Skin of body (tissue), 3 donors: ENCODE measurements at places on chromosomes 7 and 10. TPM values are rescaled to one million over a fixed set of nuclear protein-coding genes. Genes with fewer than 3 reads are reported as not detected.
A peak's percentile ranks its signal among the peaks of the same experiment; 100 is the strongest.

The OR2A5 gene
- total RNA-seq, result not detected

- DNase-seq, result peak; percentile 40
Observed at GRCh38 chr10:51894771-51895578, 195.6 kb upstream of the CSTF2T start.

- DNase-seq, result no peak
Observed at GRCh38 chr7:123562121-123562520, 4.5 kb upstream of the NDUFA5 start.

GRCh38 chr10:44960088-44960460 lies 472 bp downstream of the RASSF4 start:
- DNase-seq, result no peak

DNA sequence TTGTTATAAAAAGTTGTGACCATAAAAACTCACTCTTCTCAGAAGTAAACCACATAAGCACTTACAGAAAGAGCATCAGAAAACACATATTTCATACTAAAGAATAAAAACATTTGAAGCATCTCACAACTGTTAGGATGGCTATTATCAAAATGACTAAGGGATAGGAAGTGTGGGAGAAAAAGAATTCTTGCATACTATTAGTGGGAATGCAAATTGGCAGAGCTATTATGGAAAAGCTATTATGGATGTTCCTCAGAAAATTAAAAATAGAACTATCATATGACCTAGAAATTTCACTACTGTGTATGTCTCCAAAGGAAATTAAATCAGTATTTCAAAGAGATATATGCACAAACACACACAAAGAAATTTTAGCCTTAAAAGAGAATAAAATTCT lies 25.2 kb upstream of the POT1 start:
- no peak for DNase-seq

The CACNA2D1 gene
- total RNA-seq, result 54.4 TPM

GRCh38 chr7:97005183-97006054 lies at the start of gene DLX6:
Gene DLX6 (plus strand): TSS chr7:97005553. CDS start chr7:97005978, 425 bp downstream.
- DNase-seq, result no peak

The TRPV6 gene
- total RNA-seq, result 1.8 TPM

- DNase-seq, result no peak
Observed at GRCh38 chr10:119737039-119737663, 11.3 kb downstream of the INPP5F start.

DNA sequence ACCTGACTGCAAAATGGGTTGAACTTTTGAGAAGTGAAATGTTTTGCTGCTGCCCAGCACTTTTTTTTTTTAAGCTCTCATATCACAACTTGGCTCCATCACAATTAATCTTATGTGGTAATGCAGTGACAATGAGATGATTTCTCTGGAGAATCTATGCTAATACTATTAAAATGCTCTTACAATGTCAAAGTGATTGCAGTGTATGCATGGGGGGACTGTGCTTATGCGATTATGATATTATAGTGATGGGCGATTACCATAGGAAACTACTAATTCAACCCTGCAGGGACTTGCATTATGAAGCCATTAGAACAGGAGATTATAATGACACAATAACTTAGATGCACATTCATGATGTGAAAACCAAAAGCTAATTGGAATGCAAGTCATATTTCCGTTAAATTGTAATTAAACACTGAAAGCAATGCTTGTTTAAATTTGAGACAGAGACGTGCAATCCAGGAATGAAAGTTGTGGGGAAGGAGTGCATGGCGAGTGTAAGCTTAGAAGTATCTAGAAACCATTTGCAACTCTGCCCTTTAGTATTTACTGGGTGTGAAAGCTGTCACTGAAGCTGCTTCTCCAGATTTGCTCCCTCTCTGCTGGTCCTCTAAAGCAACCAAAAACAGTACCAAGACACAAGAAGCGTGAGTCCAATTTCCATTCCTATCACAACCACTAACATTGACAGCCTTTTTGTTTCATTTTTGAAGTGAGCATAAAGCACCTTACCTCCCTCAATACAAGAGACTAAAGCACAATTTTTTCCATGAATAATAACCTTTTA lies 21.6 kb downstream of the PTER start:
- no peak for DNase-seq

GRCh38 chr10:111874576-111874975 lies 309.0 kb downstream of the GPAM start:
- DNase-seq, result no peak

- DNase-seq, result no peak
Observed at GRCh38 chr10:36278176-36278575, 636.1 kb upstream of the FZD8 start.

The DLX6 gene
- 0.20 TPM for total RNA-seq

The AGAP9 gene
- 2.0 TPM for total RNA-seq

The C7orf57 gene
- total RNA-seq, result 0.10 TPM

- no peak for DNase-seq
Observed at GRCh38 chr10:78342827-78343653, 309.4 kb downstream of the RPS24 start.

DNA sequence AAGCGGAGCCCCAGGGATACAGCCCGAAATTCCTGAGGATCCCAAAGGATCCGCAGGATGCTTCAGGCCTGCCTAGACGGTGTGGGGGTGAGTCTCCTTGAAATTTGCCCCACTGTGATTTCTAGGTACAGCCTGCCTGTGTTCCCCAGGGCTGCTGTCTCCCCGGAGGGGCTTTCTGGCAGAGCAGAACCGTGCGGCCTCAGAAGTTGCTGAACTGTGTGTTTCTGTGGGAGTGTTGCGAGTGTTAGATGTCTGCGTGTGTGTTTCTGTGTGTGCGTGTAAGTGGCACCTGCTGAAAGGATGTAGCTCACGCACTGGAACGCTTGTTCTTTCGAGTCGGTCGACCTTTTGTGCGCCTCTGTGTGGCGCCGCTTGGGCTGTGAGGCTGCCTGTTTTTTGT lies 27.8 kb upstream of the ZNF273 start:
- DNase-seq, result no peak

DNA sequence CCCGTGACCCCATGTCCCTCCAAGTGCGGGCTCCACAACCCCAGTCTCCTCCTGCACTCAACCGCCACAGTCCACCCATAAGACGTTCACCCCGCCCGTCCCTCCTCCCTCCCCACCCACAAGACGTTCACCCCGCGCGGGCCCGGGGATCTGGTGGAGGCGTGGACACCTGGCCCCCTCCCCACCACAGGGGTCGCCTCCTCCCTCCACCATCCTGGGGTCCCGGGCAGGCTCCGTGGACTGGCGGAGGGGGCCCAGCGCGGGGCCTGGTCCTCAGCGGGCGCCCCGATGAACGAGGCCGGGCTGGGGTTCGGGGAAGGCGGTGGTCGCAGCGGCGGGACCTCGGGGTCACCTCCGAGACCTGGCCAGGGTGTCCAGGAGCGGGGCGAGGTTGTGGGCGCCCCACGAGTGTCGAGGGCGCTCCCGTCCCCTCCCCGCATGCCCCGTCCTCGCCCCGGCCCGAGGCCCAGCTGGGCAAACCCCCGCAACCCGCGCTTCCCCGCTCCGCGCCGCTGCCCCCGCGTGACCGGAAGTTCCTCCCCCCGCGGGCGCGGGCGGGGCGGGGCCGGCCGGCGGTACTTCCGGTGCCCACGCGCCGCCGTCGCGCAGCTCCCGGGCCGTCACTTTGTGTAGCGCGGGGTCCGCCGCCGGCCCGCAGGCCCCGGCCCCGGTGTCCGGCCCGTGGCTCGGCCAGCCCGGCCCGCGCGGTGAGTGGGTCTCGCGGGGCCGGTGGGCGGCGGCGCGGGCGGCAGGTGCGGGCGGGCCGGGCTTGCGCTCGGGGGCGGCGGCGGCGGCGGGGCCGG lies at the start of gene ZNF316:
Gene ZNF316, plus strand, starts transcription at position 578 of the 803 bp plus-strand sequence. CDS start 5,092 bp downstream, outside the sequence.
- no peak for DNase-seq

GRCh38 chr7:33832271-33832721 lies 73.0 kb upstream of the BMPER start:
- DNase-seq, result peak; percentile 83

DNA sequence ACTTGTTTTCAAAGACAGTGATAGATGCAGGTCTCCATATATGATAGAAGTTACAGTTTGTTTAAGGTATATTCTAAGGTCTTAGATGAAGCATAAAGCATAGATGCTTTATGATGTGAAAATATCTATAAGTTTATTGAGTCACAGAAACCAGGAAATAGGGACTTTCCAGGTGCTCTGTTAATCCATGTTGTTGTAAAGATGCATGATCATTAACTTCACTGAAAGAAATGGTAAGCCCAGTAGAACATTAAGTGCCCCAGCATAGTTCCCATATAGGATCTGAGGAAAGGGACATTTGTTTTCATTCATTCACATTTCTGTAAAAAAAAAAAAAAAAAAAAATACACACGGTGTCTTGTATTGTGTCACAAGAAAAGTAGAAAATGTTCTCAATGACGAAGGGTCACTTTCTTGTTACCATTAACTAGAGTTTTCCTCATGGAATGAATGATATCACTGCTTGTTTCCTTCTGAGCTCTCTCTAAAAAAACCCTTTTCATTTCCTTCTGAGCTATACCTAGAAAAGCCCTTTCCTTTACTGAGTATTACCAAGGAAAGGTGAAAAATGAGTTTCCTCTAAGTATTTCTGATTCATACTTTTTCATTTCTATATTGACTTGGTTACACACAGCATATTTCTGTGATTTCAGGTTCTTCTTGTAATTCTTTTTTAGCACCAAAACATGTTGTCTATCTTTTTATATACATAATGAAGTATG lies 105.2 kb downstream of the MACC1 start:
- DNase-seq, result no peak

GRCh38 chr7:45863715-45864114 lies 9.2 kb downstream of the CCDC201 start:
- DNase-seq, result no peak

DNA sequence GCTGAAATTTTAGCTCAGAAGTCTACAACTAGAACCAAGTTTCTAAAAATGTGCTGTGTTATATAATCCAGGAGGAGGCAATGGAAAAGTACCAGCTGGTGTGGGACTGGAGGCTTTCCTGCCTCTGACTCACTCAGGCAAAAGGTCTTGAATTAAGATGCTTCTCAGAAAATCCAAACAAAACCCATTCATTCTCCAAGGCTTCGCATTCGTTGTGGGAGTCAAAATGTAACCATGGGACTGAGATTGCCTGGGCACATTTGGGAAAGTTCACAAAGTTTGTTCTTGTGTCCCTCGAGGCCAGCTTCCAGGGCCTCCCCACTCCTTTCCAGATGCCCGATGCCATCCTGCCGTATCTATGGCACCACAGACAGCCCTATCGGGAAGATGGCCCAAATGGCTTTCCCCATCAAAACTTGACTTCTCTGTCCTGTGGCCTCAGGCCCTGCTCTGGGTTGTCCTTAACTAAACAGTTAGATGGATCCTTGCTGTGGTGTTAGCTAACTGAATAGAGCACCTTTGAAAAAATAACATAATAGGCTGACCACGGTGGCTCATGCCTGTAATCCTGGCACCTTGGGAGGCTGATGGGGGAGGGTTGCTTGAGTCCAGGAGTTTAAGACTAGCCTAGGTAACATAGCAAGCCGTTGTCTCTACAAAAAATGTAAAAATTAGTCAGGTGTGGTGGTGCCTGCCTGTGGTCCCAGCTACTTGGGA lies 180.5 kb downstream of the PFKFB3 start:
- DNase-seq, result no peak

DNA sequence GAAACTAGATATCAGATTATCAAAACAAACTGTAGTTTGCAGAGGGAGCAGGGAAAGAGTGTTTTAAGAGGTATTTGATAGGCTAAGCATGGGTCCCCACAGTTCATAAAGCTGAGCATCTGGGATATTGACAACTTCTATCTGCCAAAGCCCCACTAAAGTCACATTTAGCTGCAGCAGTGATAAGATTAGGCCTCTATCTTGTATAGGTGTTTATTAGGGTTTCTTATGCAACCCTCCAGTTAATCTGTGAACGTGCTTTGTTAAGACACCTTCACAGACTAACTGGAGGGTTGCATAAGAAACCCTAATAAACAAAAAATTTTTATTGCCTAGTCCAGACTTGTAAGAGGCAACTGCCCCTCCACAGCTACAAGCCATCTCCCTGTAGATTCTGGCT lies 78.0 kb downstream of the CYP51A1 start:
- no peak for DNase-seq

The CACNB2 gene
- total RNA-seq, result 2.6 TPM

DNA sequence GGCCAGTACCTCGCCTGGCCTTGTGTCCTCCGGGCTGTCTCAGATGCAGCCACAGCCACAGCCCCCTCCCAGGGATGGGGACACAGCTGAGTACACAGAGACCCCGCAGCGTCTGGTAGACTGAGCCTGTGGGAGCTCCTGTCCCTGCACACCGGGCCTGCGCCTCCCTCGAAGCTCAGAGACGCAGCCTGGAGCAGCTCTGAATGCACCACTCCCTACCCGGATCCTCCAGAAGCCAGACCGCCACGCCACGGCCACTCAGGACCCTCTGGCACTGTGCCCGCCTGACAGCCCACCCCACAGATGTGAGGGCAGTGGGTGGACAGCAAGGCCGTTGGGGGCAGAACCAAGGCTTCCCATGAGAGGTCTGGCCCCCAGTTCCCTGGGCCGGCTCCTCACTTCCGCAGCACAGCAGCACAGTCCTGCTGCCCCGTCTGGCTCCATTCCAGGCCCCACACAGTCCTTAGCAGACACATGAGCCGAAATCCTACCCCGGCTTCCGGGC lies 40.8 kb downstream of the PAPOLB start:
- DNase-seq, result no peak

DNA sequence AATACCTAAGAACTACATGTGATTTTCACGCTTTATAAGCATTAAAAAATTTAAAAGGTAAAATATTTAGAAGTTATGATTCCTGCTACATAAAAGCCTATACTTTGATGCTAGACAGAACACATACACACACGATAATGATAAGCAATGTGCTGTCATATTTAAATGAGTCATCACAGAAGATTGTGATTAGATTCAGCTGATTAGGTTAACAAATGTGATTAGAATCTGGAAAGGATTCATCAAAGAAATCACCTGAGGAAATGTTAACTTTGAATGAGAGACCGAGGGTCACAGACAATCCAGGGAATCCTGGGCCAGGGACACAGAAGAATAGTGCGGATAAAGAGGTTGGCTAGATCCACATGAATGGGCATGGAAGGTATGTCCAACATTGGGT lies 42.0 kb upstream of the CYP2C18 start:
- no peak for DNase-seq

The HOXA1 gene
- total RNA-seq, result 0.59 TPM

DNA sequence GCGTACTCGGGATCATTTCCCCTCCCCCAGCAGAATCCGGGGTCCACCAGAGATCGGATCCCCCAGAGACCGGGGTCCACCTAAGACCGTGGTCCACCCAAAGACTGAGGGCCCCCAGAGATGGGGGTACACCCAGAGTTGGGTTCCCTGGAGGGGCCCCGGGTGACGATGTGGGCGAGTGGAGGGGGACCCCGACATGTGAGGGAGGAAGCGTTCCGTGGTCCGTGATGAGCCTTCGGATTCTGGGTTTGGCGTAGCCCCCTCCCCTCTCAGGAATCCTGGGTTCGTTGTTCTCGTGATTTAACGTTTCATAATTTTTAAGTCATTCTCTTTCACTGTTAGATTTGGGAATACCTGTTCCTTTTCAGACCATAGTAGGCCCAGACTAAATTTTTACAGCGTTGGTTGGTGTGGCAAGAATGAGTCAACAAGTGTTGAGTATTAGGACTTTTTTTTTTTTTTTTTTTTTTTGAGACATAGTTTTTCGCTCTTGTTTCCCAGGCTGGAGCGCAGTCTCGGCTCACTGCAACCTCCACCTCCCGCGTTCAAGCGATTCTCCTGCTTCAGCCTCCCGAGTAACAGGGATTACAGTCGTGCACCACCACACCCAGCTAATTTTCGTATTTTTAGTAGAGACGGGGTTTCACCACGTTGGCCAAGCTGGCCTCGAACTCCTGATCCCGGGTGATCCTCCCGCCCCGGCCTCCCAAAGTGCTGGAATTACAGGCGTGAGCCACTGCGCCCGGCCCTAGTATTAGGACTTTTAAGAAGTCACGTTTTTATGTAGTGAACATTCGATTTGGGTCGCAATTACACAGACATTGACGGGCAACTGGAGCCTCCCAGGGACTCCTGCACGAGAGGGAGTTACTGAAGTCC lies 672 bp downstream of the GTPBP4 start:
- no peak for DNase-seq

- DNase-seq, result peak; percentile 50
Observed at GRCh38 chr10:58715061-58715460, 202.4 kb downstream of the BICC1 start.
